ENCODE measurements at places on chromosomes 3 and 15.

- no peak for DNase-seq
Measured at GRCh38 chr3:110413807-110414748, 657.5 kb upstream of the NECTIN3 start.

DNA sequence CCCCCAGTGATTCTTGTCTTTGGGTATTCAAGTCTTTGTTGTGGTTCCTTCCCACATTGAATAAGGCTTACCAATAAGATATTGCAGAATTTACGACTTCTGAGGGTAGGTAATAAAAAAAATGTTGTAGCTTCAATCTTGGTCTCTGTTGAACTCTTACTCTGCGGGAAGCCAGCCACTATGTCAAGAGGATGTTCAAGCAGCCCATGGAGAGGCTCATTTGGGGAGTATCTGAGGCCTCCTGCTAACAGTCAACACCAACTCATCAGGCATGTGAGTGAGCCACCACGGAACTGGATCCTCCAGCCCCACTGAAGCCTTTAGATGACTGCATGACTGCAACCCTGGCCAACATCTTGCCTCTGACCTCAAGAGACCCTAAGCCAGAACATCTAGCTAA, 3.2 kb upstream of the TBC1D23 start:
- DNase-seq = no peak

- DNase-seq = no peak
Measured at GRCh38 chr3:39485547-39485946, 18.1 kb downstream of the MOBP start.

- DNase-seq = no peak
Measured at GRCh38 chr3:12430086-12430485, 54.2 kb upstream of the TSEN2 start.

GRCh38 chr15:87764461-87765240, 491.9 kb downstream of the NTRK3 start:
- no peak for DNase-seq

- DNase-seq = no peak
Measured at GRCh38 chr3:139218046-139218445, 125.8 kb upstream of the MRPS22 start.

DNA sequence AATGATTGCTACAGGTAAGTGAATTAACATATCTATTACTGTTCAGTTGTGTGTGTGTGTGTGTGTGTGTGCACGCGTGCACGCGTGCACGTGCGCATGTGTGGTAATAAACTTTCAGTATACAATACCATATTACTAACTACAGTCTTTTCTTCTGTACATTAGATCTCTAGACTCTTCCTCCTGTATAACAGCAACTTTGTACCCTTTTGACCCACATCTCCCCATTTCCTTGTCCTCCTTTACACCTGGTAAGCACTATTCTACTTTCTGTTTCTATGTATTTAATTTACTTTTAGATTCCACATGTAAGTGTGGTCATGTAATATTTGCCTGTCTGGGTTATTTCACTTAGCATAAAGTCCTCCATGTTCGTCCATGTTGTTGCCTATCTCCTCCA, 29.1 kb upstream of the GOLIM4 start:
- DNase-seq = no peak

DNA sequence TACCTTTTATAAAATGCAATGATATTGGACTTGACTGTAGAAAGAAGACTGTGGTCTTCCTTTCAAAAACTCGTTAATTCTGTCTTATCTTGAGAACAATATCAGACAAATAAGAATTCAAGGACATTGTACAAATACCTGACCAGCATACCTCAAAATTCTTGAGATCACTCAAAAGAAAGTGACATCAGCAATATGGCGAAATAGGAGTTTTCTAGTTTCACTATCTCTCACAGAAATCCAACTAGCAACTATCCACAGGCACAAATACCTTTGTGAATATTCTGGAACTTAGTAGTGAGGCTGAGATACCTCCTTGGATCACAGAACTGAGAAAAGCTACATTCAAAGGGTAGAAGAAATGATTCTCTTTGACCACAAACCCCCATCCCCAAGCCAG, 419.7 kb downstream of the ZNF385D start:
- DNase-seq = no peak

DNA sequence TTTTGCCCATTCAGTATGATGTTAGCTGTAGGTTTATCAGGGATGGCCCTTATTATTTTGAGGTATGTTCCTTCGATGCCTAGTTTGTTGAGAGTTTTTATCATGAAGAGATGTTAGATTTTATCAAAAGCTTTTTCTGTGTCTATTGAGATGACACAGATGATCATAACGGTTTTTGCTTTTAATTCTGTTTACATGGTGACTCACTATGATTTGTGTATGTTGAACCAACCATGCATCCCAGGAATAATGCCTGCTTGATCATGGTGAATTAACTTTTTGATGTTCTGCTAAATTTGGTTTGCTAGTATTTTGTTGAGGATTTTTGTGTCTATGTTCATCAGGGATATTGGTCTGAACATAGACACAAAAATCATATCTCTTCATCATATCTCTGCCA, 8.3 kb downstream of the GPR156 start:
- DNase-seq = no peak

DNA sequence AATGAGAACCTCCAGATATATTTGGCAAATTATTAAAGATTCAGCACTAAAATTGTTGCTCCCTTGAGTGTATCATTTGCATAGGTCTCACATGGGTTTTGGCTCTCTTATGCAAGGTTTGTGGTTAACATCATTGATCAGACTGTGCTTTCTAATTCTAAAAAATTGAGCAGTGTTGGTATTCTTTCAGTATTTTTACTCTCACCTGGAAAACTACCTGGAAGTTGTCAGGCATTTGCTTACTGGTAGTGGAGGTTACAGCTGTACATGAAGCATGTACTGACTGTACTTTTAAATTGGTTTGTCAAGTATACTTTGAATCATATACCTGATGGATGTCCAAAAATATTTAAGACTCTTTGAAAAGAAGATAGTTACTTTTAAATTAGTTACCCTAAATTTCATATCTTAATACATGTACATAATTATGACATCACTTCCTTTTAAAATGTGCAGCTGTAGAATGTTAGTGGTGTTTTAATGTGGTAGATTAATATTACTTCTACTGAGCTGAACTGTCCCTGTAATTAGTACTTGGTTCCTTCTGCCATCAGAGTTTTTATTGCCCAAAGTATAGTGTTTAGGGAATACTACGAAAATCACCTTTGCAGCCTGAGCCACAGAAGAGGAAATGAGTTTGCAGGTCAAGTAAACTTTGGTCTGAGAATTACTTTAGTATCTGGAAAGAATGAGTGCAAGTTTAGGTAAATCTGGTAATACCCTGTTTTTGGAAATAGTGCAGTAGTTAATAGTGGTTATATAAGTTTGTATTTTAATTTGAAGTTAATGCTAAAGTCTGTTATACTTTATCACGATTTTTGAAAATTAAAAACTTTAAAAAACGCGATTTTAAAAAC, 2.8 kb downstream of the CHD2 start:
- DNase-seq = no peak

- DNase-seq = no peak
Measured at GRCh38 chr15:32717426-32718226, at the start of gene GREM1. Gene GREM1, plus strand, starts transcription at chr15:32718004. Its CDS starts 12,687 bp downstream, at chr15:32730691.

GRCh38 chr3:69016102-69016501, 2.6 kb upstream of the EOGT start:
- DNase-seq = no peak

GRCh38 chr15:47961401-47962090, 159.2 kb upstream of the SLC24A5 start:
- no peak for DNase-seq

GRCh38 chr3:54122324-54123002, at the start of gene CACNA2D3:
Gene CACNA2D3, plus strand, starts transcription at chr3:54122552.
- DNase-seq = no peak

GRCh38 chr3:59115364-59116232, 65.8 kb upstream of the CFAP20DC start:
- no peak for DNase-seq

- no peak for DNase-seq
Measured at GRCh38 chr3:186520431-186520830, 23.7 kb downstream of the CRYGS start.

DNA sequence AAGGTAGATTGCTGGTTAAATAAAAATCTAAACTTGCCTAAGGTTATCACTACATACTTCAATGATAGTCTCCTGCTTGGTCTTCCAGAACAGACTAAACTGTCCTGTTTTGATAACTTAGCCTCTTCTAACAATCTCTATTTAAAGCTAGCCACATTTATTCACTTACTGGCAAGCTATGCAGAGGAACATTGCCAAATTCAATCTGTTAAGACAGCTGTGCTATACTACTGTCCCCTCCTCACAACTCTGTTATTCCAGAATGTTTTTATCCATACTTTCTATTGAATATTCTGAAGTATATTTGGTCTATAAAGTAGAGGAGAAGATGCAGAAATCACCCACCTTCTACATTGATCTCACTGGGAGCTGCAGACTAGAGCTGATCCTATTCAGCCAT, 594.0 kb upstream of the CCDC54 start:
- no peak for DNase-seq

DNA sequence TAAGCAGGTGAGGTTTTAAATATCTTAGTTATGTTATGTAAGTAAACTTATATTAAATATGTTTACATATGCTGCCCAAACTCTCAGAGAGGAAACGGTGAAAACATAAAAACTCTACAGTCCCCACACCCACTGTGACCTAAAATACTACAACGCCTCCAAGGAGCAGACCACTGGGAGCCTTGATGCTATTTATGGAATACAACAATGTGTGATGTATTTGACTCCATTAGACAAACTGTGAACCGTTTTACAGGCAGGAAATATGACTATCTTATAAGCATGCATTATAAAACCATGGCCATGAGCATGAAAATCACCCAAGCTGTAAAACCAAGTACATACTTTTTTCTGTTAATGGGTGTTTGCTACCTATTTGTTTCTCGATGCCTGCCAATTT, 379.5 kb upstream of the TBL1XR1 start:
- no peak for DNase-seq

- no peak for DNase-seq
Measured at GRCh38 chr3:54983266-54984099, 55.6 kb upstream of the LRTM1 start.

DNA sequence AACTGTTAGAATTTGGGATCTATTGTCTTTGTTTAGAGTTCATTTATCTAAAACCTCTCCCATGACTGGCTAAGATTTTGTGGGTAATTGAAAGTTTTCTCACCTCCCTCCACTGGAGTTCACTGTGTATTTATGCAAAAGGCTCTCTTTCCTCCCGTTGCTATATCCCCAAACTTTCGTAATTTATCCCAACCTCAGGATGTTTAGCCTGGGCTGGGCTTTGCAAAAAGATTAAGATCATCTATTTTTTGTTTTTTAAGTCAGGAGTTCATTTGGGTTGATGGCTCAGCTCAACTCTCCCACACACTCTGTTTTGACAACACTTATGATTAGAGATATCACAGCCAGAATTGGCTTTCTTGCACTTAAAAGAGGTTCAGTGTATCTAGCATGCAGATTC, 27.0 kb downstream of the SUCNR1 start:
- no peak for DNase-seq
